ENCODE measurements at places on chromosomes 2 and 18.

- DNase-seq: no peak
These were observed 168.4 kb downstream of the LOXHD1 start for GRCh38 chr18:46488471-46489213.

DNA sequence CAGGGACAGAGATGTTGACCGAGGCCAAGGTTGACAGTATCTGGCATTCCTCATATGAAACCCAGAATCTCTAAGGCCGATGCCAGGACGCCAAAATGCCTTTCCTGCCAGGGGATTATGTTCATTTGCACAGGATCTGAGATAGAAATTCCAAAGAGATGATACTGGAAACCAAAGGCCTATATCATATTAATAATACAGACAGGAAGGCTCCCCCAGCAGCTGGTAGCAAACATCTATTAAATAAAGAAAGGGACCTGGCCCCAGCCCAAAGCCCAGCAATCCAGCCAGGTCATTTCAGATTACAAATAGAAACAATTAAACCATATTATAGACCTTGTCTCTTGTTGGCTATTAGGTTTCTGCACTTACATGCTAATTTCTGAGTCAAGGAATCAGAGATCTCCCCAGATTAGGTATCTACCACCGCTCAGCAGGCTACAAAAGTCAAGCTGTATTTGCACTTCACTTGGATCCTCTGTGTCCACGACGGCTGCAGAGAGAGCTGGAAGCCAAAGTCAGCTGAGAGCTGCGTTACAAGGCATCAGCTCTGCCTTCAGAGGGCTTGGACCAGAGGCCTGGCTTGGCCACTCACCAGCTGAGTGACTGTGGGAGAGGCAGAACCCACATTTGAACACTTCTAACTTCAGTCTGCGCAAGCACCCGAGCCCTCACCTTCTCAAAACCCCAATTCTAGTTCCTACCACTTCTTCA, 269.3 kb upstream of the SIX2 start:
- DNase-seq: no peak

DNA sequence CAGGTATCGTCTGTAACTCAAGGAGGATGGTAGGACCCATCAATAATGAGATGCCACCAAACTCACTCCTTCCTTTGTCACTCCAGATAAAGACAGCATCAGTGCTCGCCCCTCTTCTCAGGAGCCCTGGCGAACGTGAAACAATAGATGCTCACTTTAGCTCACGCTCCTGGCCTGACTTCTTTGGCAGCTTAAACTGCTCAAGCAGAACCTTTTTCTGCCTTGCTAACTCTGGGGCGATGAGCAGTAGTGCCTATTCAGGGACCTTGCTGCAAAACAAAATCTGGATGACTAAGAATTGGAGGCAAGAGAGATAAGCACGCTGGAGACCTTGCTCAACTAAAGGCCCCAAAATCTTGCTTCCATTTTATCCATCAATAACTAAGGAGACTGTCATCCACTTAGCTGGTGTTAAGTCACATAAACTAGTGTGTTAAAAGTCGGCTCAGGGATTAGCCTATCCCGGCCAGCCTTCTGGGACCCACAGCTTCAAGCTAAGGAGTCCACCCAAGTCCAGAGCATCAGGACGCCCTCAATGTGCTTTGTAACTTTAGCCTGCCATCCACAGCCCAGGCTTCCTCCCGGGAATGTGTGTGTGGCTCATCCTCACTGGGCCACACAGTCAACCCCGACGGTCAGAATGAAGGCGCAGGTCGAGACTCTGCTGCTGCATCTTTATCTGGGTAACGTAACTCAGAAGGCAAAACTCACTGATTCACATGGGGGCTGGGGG, 38.9 kb downstream of the ZNF516 start:
- DNase-seq: no peak

DNA sequence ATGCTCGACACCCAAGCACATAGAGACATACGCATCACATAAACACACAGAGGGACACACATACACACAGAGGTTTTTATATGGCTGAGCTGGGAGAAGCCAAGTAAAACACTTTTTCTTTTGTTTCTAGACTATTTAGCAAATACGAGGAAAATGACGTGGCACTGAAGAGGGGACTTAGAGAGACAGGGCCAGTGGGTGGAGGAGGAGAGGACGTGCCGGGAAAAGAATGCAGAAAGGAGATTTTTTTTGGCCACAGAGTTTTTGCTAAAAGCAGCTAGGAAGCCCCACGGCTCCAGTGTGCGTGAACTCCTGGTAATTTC, 168.5 kb upstream of the KLF7 start:
- no peak for DNase-seq

DNA sequence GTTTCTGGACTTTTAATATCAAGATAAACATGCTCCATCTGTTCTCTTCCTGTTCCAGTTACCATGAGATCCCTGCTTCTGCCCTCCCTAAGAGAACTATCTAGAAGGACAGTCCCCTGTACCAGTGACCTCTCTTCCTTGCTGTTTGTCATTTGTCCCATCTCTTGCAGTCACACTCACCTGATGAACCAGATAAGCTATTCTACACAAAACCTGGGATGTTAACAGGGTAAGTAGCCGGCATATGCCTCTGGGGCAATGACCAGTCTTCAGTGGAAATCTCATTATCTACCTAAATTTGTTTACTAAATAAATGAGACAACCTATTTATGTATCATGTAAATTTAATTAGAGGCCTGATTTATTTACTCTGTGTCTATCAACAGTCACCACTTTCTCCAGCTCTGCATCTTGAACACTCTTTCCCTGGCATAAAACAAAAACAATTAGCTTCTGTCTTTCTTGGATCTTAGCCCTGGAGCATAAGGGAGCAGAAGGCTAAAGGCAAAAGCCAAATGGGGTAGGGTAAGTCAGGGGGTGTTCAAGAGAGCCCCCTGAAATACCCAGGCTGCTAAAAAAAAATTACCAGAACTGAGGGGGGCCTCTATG, 337.7 kb downstream of the ALK start:
- DNase-seq: no peak

DNA sequence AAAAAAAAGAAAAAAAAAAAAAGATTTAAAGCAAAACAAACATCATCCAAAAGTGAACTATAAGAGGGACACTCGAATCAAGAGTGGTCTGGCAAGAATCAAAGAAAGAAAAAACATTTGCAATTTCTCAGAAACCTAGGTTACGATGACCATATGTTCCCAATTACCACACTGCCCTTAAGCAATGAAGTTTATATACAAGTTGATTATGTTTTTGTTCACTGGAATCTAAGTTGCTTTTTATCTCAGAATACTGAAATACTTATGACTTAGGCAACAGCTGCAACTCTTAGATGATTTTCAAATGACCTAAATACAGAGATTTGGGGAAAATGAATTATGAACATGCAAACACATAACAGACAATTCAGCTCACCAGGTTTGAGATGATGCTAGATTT, 597.1 kb upstream of the CHAC2 start:
- no peak for DNase-seq
